ENCODE measurements at places on chromosomes 7 and 10. TPM values are rescaled to one million over a fixed set of nuclear protein-coding genes. Genes with fewer than 3 reads are reported as not detected.

Gene PGAM2
- 13.6 TPM for polyA plus RNA-seq

Gene HOXA3
- 36.9 TPM for polyA plus RNA-seq

Gene ANXA8
- not detected for polyA plus RNA-seq

Gene CYP3A4
- polyA plus RNA-seq, result 0.40 TPM

Gene NME8
- not detected for polyA plus RNA-seq

Gene GNGT1
- polyA plus RNA-seq, result not detected

Gene AKR1C8
- polyA plus RNA-seq, result not detected

Gene ATOH7
- polyA plus RNA-seq, result 0.99 TPM

Gene HHEX
- polyA plus RNA-seq, result 7.4 TPM

Gene FAM241B
- polyA plus RNA-seq, result 45.0 TPM

Gene TMEM236
- polyA plus RNA-seq, result 0.24 TPM

Gene ZNF25
- polyA plus RNA-seq, result 40.4 TPM

Gene OLAH
- 0.84 TPM for polyA plus RNA-seq

All from spinal cord (tissue), 10 donors.